CD4-positive, alpha-beta T cell (primary cell): ENCODE measurements at places on chromosomes 3 and 15.

GRCh38 chr15:73078722-73079121, 26.5 kb downstream of the NEO1 start:
- no peak for DNase-seq

GRCh38 chr15:82943176-82943575, 9.3 kb downstream of the HOMER2 start:
- no peak for DNase-seq

GRCh38 chr3:155890671-155891190, 20.3 kb downstream of the GMPS start:
- DNase-seq, result no peak

DNA sequence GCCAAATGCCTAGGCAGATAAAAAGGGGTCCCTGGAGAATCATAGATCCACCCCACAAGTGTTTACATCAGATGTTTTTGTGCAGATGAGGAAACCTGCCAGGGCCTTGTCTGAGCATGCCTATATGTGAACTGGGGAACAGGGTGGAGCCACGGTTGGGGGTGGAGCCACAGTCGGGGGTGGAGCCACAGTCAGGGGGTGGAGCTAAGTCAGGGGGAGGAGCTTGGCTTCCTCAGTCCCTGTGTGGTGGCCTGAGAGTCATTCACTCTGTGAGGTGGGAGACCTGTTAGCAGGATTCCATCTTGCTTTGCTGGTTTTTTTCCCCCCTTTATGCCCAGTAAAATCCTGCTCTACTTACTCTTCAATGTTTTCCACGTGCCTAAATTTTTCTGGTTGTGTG, 57.8 kb upstream of the TGFBR2 start:
- DNase-seq, result peak; percentile 1

DNA sequence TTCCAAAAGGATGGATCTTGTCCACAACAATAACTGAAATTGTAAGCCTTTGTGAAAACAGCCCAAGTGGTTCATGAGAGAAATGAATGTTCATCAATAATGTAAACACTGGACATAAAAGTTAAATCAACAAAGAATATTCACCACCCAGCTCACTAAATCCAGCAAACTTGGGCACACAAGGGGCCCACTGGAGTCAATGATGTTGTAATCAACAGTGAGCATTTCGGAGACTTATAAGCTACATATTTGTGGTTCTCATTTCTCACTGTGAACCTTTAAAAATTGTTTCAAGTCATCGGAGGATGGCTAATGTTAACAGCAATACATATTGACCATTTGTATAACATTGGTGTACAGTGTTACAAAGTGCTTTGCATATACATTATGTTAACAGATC, 63.1 kb downstream of the VGLL4 start:
- DNase-seq, result no peak
